Foreskin fibroblast (primary cell): ENCODE measurements at places on chromosomes 1 and 21.

- no peak for DNase-seq
Observed at GRCh38 chr1:225770561-225771248, 6.9 kb upstream of the SRP9 start.

DNA sequence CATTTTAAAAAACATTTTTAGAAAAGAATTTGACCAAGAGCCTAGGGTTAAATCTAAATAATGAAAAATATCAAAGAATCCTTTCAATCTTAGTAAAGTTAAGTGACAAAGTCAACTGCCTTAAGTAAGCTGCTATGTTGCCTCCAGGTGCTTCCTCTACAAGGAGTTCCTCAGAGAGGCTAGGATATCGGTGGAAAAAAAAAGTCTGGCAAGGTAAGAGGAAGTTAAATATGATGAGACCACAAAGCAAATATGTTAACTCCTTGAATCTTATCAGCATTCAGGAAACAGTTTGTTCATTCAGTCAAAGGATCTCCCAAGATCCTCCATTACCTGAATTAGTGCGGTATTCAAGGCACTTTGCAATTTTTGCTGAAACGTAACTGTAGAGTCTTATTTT is 563.5 kb downstream of the PTPRC start:
- DNase-seq: no peak

GRCh38 chr1:89697383-89697782 is 64.5 kb downstream of the LRRC8C start:
- DNase-seq: no peak

DNA sequence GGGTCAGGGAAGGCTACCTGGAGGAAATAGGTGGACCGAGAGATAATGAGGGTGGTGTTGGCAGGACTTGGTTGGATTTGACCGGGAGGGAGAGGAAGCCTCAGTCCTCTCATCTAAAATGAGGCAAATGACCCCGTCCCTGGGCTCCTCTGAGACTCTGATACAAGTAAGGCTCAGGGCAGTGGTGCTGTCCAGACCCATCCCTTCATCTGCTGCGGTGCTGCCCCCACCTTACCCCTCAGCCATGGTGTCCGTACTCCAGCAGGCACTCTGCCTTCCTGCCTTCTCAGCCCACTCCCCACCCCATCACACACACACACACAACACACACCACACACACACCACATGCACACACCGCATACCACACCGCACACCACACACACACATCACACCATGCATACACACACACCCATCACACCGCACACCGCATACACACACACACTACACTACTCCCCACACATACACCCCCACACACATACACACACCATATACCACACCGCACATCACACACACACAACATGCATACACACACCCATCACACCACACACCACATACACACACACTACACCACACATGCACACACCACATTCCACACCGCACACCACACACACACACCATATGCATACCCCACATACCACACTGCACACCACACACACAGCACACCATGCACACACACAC is 29.4 kb upstream of the SLC26A9 start:
- DNase-seq: no peak

DNA sequence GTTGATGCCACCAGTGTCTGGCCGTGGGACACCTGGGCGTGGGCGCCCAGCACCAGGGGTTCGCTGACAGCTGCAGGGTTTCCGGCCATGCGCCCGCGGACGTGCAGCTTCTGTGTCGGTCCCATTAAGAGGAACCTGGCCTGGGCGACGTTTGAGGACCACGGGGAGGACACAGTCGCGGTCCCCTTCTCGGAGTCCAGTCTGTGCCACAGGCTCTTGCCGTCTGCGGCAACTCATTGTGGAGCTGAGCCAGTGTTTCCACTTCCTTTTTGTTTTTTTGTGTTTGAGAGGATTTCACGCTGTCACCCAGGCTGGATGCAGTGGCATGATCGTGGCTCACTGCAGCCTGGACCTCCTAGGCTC is 1.6 kb upstream of the C1orf159 start:
- DNase-seq: no peak

GRCh38 chr1:197312163-197312562 is 44.1 kb downstream of the CRB1 start:
- DNase-seq: no peak
